Right atrium auricular region (tissue), 2 donors: ENCODE measurements at places on chromosomes 3 and 15. TPM values are rescaled to one million over a fixed set of nuclear protein-coding genes. Genes with fewer than 3 reads are reported as not detected.

DNA sequence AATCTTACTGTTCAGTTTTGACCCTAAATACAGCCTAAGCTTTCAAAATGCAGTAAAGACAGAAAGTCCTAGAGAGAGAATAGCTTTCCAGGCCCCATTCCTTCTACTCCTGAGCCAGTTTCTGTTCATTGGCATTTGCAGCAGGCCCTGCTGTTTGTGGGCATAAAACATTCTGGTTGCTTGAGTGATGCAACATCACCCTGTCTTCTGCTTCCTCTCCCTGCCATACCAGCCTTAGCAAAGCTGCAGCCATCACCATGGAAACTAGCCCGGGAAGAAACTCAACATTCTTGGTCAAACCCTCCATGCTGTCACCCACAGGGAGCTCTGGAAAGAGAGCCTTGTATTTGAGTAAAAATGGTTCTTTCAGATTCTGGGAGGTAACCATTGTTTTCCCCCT is 325.7 kb downstream of the MAGI1 start:
- no peak for DNase-seq

DNA sequence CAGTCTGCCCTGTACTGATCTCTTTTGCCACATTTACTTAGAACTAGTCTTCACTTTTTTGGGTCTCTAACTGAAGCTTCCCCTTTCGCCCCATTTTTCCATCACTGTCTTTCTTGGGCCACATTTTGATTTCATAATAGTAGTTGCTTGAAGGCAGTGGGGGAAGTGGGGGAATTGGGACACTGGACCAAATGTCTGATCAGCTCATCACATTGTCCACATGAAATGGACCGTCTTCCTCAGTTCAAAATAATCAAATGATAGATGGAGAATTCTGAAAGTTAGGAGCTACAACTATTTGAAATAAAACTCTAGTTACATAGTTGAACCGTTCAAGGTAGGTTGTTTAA is 747 bp downstream of the PDCD6IP start:
- no peak for DNase-seq

DNA sequence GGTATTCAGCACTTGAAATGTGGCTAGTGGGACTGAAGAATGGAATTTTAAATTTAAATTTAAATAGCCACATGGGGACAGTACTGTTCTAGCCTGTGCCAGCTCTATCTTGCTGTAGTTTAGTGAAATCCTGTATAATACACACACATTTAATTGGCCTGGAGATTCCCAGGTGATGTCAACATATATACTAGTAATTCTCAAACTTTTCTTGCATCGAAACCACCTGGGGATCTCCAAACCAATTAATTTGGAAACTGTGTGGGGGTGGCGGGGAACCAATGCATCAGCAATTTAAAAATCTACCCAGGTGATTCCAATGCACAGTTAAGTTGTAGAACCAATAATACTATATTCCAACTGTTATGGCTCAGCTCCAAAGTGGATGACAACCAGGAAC is 228.9 kb upstream of the MRPL3 start:
- no peak for DNase-seq

UTS2B gene
- not detected for total RNA-seq

ZBTB47 gene
- 92.4 TPM for total RNA-seq

GRCh38 chr15:77808581-77809177 is 176.0 kb upstream of the LINGO1 start:
- no peak for DNase-seq

GRCh38 chr3:167031364-167032049 is 348.6 kb downstream of the ZBBX start:
- DNase-seq: no peak

KLHL6 gene
- total RNA-seq: 1.4 TPM

DNA sequence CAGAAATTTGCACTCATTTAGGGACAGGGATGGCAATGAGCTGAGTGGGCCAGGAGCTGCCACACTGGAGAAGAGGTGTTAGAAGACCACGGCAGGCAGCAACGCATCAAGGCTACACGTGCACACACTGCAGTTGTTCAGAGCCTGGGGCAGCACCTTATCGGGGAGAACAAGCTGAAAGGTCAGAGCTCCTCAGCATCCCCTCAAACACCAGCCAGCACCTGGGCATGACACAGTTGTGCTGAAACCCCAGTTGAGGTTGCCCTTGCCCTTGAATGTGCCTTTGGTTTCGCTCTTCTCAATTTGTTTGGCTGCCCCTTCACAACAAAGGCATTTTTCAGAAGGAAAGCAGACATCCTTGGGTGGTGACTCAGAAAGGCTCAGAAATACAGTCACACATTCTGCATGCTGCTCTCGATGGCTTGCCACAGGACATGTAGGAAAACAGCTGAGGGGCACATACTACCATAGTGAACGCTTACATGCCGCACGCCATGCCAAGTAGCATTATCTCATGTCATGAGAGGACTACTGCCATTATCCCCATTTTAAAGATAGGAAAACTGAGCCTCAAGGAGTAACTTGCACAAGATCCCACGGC is 57.6 kb downstream of the ST8SIA2 start:
- no peak for DNase-seq

OR5K2 gene
- total RNA-seq: not detected

TTBK2 gene
- total RNA-seq: 16.3 TPM

DNA sequence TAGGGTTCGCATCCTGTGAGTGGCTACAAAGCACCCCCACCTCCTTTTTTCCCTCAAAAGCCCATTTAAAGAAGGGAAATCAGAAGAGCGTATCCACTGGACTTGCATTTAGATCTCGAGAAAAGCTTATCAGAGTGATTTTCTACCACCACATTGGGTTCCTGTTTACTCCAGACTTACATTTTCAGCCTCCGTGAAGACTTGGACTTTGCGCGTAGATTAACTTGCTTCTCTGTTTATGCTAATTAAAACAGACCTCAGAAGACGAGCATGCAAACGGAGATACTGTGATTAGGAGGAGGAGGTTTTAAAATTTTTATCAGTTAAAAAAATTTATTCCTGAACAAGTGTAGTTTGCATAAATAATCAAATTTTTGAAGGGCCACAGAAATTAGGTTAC is 115.7 kb downstream of the AKAP13 start:
- DNase-seq: no peak

GRCh38 chr3:1017870-1018269 is 75.0 kb upstream of the CNTN6 start:
- no peak for DNase-seq

DNA sequence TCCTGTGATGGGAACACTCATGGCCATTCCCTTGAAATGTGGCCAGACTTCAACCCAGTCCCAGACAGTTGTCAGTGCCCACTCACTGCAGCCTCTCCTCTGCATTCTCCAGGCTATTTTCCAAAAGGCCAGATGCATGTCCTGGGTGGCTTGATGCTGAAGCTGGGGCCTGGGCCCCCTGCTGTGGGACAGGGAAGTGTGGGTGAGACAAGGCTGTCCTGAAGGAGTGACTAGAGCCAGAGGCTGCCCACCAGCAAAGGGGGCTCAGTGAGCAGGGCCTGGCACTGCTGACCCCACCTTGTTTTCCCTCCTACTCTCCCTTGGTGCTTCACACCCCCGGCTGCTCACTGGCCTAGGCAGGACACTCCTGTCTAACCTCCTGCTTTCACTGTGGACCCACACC is 11.9 kb downstream of the CISH start:
- no peak for DNase-seq

TGFBR2 gene
- 210 TPM for total RNA-seq

CHRM5 gene
- total RNA-seq: not detected

TM4SF4 gene
- not detected for total RNA-seq

GRCh38 chr3:52200981-52201679 is 3.2 kb downstream of the ALAS1 start:
- no peak for DNase-seq

CPEB1 gene
- total RNA-seq: 3.3 TPM

OIP5 gene
- total RNA-seq: not detected

GRCh38 chr15:89168316-89168833 is 53.0 kb downstream of the RLBP1 start:
- DNase-seq: no peak

- no peak for DNase-seq
These were observed 25.7 kb downstream of the LIPC start for GRCh38 chr15:58457466-58457965.

MAPKAPK3 gene
- total RNA-seq: 148 TPM

DNA sequence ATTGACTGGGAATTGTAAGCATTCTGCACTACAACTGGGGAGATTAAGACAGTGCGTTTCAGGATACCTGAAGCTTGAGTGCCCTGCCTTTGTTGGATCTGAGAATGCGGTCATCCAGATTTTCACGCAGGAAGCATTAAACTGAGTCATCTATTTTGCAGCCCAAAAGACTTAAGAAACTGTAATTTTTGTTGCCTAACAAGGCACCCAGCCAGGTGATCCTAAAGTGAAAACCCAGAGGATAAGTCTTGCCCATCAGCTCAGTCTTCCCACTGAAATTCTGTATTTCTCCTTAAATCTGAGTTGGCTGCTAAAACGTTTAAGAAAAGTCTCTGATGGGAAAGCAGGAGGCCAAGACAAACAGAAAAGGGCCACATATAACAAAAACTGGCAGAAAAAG is 242.5 kb upstream of the TMCO5A start:
- no peak for DNase-seq

DNA sequence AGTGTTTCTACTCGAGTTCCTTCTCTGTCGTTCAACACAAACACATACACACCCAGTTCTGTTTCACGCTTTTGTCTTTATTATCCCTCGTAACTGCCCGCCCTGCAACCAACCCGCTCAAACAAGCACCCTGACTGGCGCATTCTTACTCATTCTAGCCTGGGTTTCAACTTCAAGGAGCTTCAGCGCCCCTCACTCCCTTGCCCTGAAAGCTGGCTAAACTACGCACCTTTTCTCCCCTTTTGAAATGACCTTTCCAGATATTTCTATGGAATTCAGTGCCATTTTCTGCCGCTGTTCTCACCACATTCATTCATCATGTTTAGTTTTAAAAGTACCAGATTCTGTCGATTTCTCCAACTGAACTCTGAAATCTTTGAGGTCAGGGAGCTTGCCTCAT is 653 bp upstream of the MFSD1 start:
- DNase-seq: no peak

CTXN2 gene
- total RNA-seq: not detected

- DNase-seq: no peak
These were observed 5.6 kb upstream of the PLEKHO2 start for GRCh38 chr15:64836023-64836536.

DPPA4 gene
- not detected for total RNA-seq

DNA sequence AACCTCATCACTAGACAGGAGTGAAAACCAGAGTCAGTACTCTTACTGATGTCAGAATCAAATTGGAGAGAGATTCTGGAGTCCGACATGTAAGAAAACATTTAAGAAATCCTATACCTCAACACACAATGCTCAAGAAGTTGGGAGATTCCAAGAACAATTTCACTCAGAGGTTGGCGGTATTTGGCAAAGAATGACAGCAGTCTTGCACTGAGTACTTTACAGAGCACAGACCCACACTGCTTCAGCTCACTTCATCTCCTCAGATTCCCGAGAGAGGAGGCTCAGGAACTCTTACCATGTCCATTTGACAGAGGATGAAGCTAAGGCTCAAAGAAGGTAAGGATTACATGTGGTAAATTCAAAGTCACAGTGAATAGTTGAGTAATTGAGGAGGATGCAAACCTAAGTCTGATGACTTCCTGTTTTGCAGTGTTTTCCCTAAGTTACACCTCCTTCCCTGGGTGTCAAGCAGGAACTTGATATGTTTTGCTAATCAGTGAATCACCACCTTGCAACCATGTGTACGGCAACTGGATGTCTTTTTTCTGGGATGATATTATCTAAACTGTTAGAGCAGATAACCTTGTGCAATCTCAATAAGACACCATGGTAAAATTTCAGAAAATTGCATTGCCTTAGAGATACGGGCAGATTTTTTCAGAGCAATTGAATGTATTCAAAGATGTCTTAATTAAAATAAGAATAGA is 61.3 kb upstream of the MME start:
- no peak for DNase-seq

CCNB2 gene
- not detected for total RNA-seq

IRAK2 gene
- total RNA-seq: 1.1 TPM

DNA sequence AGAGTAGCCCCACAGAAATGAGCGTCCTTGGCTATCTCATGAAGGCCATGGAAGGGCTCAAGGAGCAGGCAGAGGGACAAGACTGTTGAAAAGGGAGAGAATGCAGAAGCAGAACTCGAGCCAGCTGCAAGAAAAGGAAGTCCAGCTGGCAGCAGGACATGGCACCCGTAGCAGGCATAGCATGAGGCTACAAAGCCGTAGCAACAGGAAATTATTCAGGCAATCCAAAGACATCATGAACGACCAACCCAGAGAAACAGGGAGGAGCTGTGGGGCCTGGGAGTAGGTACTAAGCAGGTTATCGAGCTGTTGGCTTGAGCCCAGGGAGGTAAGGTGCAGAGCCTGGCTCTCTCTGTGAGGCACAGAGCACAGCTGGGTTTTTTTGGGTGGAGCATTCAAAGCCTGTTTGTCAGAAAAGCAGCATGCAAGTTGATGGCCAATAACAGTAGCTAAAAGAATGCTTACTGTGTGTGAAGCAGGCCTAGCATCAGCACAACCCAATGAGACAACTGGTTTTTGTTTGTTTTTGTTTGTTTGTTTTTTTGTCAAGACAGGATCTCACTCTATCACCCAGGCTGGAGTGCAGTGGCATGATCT is 144.0 kb upstream of the SMAD3 start:
- DNase-seq: no peak

- no peak for DNase-seq
These were observed 28.4 kb upstream of the PARL start for GRCh38 chr3:183912895-183913579.

DNA sequence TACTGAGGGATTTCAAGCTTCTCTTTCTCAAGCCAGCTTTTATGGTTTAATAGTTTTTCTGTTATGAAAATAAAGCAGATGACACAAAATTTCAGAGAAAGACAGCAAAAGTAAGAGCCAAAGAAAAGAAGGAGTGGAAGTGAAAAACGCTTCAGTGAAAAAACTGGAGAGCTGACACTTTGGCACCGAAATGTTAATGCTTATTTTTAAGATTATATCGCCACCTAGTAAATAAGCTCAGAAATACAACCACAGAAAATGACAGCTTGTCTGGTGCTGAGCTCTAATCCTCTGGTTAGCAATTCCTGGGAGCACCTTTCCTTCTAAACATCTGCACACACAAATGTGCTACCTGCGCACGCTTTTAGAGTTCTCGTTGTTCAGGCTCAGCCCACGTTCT is 101.6 kb downstream of the ZPLD1 start:
- DNase-seq: no peak

DNA sequence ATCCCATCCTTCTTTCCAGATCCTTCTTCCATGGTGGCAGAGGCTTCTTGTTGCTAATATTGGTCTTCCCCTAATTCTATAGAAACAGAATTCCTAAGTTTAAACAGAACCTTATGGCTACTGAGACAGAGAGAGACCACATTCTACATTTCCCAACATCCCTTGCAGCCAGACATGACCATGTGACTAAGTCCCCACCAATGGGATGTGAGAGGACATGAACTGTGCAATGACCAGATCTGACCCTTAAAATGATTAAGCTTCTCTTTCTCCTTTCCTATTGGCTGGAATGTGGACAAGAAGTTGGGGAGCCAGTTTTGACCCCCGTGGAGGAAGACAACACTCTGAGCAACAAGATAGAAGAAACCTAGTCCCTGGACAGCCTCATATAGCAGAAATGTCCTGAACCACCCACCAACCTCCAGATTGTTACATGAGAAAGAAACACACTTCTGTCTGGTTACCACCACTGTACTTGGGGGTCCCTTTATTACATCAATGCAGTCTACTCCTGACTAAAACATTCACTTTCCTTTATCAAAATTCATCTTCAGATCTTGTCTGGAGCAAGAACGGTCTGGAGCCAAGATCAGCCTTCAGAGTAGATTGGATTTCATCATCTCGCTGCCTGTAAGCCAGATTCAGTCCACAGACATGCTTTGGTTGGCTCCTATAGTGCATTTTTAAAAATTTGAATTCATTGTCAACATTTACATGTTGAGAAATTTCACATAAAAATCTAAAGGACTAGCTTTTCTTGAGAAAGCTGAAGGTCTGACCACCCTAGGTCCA is 183.9 kb downstream of the SHQ1 start:
- DNase-seq: no peak
